ENCODE measurements at places on chromosomes 3 and 15. TPM values are rescaled to one million over a fixed set of nuclear protein-coding genes. Genes with fewer than 3 reads are reported as not detected.
A peak's percentile ranks its signal among the peaks of the same experiment; 100 is the strongest.

DNA sequence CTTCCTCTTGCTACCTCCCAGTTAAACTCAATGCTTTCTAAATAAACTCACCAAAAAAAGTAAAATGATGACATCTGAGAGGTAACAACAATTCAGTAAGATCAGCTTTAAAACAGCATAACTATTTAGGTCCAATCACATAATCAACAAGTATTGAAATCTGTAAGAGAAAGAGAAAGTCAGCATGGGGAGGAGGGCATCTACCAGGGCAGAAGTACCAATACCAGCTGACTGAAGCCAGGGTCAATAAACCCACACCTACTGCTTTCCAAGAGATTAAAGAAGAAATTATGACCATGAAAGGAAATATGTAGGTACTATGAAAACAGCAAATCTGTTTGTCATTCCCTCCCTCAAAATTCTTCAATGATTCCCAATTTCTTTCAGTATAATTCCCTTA, 42.2 kb upstream of the IGF2BP2 start:
- H3K27ac ChIP-seq, result no peak overlapping the region
- no peaks in the 10 kb centered on the region for H3K36me3 ChIP-seq
- no peak for DNase-seq

DNA sequence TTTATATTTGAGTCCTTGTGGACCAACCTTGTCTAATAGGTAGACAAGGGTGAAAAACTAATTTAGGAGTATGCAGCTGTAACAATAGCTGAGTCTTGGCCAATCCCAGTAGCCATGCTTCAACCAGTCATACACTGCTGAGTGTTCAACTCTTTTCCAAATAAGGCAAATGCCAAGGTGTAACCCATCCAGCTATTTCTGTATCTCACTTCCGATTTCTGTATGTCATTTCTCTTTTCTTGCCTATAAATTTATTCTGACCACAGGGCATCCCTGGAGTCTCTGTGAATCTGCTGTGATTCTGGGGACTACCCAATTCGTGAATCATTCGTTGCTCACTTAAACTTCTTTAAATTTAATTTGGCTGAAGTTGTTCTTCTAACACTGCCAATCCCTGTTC, 93.2 kb downstream of the MAGI1 start:
- H3K27me3 ChIP-seq, result peaks cover 16% of the 10 kb centered on the region
- no peaks in the 10 kb centered on the region for H3K36me3 ChIP-seq
- H3K4me1 ChIP-seq, result peaks cover 45% of the 10 kb centered on the region
- H3K4me3 ChIP-seq, result no peak overlapping the region

GRCh38 chr3:94778289-94778688, 715.4 kb downstream of the NSUN3 start:
- H3K36me3 ChIP-seq, result no peaks in the 10 kb centered on the region
- no peak for DNase-seq
- no peaks in the 10 kb centered on the region for H3K4me1 ChIP-seq
- H3K27ac ChIP-seq, result no peak overlapping the region
- no peak overlapping the region for H3K4me3 ChIP-seq
- H3K27me3 ChIP-seq, result no peaks in the 10 kb centered on the region

DNA sequence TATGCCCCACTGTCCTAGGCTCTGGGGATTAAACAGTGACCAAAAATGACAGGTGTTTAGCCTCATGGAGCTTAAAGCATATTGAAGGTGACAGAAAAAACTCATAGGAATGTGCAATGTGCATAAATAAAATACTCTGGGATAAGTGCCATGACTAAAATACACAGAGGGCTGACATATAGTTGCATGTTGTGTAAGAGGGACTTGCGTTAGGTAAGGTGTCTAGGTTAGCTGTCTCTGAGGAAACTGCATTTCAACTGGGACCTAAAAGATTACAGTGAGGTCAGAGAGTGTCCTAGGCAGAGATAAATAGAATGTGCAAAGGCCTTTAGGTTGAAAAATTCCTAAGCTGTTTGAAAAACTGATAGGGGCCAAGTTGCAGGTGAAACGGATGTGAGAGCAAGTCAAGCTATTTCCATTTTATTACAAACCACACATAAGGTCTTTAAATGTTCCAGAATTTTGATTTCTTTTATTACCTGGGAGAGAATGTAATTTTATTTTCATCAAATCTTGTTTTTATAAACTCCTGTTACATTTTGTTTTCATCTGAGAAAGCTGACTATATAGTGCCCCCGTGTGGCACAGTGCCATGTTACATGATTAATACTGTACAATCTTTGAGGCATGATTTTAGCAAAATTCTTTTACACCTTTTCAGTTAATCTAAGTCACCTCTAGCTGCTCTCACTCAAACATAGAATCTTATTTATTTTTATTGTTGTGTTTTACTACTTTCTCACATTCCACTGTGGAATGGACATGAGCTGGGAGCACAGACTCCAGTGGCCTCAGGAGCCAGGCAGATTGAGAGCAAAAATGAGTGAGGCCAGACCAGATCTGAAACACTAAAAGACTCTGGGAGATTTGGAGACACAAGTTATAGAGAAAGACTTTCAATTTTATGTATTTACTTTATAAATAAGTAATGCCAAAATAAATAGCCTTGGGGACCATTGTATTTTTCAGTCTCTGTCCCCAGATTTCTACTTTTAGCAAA, 259.6 kb upstream of the ZNF717 start:
- no peaks in the 10 kb centered on the region for H3K36me3 ChIP-seq
- H3K4me3 ChIP-seq, result no peak overlapping the region
- H3K4me1 ChIP-seq, result peaks cover 36% of the 10 kb centered on the region
- DNase-seq, result peak; percentile 72

DNA sequence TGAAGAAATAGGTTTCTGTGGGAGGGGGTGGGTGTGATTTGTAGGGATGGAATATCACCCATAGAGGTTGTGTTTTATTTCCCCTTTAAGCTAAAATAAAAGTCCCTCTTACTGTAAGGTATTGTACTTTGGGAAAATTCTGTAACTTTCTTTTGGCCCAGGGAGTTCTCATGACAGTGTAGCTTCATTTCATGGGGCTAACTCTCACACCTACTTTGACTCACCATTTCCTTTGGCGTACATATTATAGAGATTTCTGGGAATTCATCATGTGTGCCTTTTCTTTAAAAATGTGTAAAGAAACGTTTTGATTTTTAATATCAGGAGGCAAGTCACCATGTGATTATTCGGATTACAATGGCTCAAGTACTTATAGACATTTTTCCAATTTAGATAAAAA, 477.7 kb upstream of the CFAP20DC start:
- H3K4me1 ChIP-seq, result no peaks in the 10 kb centered on the region
- H3K36me3 ChIP-seq, result no peaks in the 10 kb centered on the region
- no peak for DNase-seq
- H3K27ac ChIP-seq, result no peak overlapping the region
- H3K27me3 ChIP-seq, result no peaks in the 10 kb centered on the region

GRCh38 chr3:40827226-40827625, 302.5 kb downstream of the ZNF621 start:
- no peaks in the 10 kb centered on the region for H3K4me1 ChIP-seq
- DNase-seq, result no peak
- H3K27me3 ChIP-seq, result no peaks in the 10 kb centered on the region
- H3K36me3 ChIP-seq, result no peaks in the 10 kb centered on the region

DNA sequence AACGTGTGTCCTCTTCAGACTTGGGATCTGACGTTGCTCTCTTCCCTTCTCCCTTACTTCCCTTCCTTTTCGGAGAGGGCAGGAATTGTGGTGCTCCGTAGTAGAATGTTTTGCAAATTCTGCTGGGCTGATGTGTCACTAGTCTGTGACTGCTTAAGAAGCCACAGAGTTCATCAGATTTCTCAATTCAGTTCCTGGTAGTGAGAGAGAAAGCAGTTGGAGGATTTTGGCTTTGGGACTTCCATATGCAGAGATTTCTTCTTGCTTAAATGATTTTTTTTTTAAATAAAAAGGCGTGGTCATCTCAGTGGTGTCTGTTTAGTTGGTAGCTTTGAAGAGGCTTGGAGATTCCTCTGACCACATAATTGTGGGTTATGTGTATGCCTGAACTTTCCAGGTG, 10.1 kb downstream of the CEMIP start:
- H3K4me3 ChIP-seq, result no peak overlapping the region
- H3K27ac ChIP-seq, result no peak overlapping the region
- no peaks in the 10 kb centered on the region for H3K4me1 ChIP-seq

- no peaks in the 10 kb centered on the region for H3K4me1 ChIP-seq
- no peaks in the 10 kb centered on the region for H3K27me3 ChIP-seq
- no peak overlapping the region for H3K4me3 ChIP-seq
- DNase-seq, result no peak
- no peaks in the 10 kb centered on the region for H3K36me3 ChIP-seq
Measured at GRCh38 chr3:152193673-152194267, 75.0 kb upstream of the MBNL1 start.

DNA sequence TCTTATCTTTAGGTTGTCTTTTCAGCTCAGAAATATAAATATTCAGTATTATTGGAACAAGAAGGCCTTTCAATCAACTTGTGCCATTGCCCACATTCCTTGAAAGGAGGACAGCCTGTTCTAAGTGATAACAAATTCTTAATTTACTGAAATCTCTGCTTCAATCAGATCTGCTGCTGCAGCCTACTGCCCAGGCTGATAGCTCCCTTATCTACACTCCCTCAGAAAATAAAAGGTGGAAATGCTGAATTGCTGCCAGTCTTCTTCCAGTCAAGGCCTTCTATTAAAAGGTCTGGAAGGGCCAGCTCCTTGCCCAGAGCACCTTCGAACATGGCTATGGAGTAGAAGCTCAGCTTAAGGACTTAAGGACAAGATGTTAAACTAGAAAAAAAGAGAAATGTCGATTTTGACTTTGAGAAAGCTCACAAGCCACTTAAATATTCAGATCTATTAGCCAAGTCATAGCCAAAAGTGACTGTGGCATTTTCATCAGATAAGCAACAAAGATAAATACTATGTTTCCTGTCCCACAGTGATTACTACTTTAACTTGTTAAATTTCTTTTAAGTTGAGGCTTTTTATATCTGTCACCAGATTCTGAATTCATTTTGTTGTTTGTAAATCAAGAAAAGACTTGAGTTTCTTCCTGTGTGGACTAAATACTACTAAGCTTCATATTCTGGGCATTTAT, 480.5 kb upstream of the CBLB start:
- no peak overlapping the region for H3K27ac ChIP-seq
- H3K36me3 ChIP-seq, result no peaks in the 10 kb centered on the region
- no peak overlapping the region for H3K4me3 ChIP-seq
- no peak for DNase-seq
- no peaks in the 10 kb centered on the region for H3K4me1 ChIP-seq

Gene FAIM
- total RNA-seq, result 12.0 TPM

DNA sequence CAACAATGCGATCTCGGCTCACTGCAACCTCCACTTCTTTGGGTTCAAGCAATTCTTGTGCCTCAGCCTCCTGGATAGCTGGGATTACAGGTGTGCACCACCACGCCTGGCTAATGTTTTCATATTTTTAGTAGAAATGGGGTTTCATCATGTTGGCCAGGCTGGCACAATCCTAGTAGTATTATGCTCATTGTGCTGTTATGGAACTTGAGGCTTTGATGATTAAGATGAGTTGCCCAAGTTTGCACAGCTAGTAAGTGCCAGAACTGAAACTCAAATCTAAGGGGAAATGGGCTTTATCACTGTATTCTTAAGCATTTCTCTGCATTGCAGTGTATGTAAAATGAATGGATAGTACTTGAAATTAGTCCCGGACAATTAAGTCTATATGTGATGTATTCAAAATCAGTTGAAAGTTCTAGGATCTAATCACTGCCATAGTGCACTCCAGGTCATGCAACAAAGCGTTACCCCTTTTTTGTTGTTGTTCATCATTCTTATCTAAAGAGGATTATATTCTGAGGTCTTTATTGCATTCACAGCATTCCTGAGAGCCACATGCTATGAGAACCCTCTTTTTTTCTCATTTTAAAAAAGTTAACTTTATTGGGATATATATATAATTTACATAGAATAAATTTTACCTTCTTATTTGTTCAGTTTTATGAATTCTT, 378.7 kb upstream of the CNTN6 start:
- H3K4me1 ChIP-seq, result no peaks in the 10 kb centered on the region
- no peaks in the 10 kb centered on the region for H3K27me3 ChIP-seq
- H3K4me3 ChIP-seq, result no peak overlapping the region
- H3K27ac ChIP-seq, result no peak overlapping the region
- H3K36me3 ChIP-seq, result no peaks in the 10 kb centered on the region

DNA sequence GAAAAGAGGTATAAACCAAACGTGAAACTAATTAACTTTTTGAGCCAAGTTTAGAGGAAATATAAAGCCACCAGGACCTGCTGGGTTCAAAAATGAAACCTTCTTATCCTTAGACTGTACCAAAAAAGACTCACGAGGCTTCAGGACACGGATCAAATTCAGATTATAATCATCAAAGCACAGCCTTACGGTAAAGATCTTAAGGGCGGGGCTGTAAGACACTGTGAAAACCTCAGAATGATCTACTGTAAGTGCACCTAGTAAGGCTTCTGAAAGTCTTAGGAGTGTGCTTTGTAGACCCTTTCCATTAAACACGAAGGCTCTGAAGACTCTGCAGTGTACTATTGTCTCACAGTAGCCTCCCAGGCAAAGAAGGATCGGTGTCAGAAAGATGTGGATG, 26.8 kb downstream of the TARS3 start:
- H3K4me3 ChIP-seq, result no peak overlapping the region
- H3K36me3 ChIP-seq, result peaks cover 17% of the 10 kb centered on the region
- H3K27ac ChIP-seq, result no peak overlapping the region

GRCh38 chr15:68411735-68412134, 20.2 kb downstream of the ITGA11 start:
- H3K4me3 ChIP-seq, result no peak overlapping the region
- no peaks in the 10 kb centered on the region for H3K4me1 ChIP-seq
- no peak for DNase-seq
- no peaks in the 10 kb centered on the region for H3K36me3 ChIP-seq
- no peak overlapping the region for H3K27ac ChIP-seq

Gene HOMER2
- total RNA-seq, result 23.9 TPM

Gene TM4SF18
- total RNA-seq, result 1.0 TPM

Gene CDCP1
- 17.4 TPM for total RNA-seq

Gene GRAMD2A
- total RNA-seq, result 2.8 TPM

Gene KIF23
- 103 TPM for total RNA-seq

Gene ZCWPW2
- not detected for total RNA-seq

Data from GM23338 (cell line).